ENCODE measurements at places on chromosomes 13 and 19. TPM values are rescaled to one million over a fixed set of nuclear protein-coding genes. Genes with fewer than 3 reads are reported as not detected.

The CLEC17A gene
- polyA plus RNA-seq: not detected

The CDX2 gene
- polyA plus RNA-seq: not detected

The FAM216B gene
- polyA plus RNA-seq: not detected

The OLFM2 gene
- 21.2 TPM for polyA plus RNA-seq

The ZNF99 gene
- 0.89 TPM for polyA plus RNA-seq

The TMEM91 gene
- polyA plus RNA-seq: 24.3 TPM

The ZNF701 gene
- 15.3 TPM for polyA plus RNA-seq

The CFD gene
- 4.8 TPM for polyA plus RNA-seq

The CNFN gene
- polyA plus RNA-seq: 1.5 TPM

The ONECUT3 gene
- polyA plus RNA-seq: 0.08 TPM

The POU2F2 gene
- 0.92 TPM for polyA plus RNA-seq

The SIGLEC8 gene
- polyA plus RNA-seq: 0.04 TPM

The SOX1 gene
- not detected for polyA plus RNA-seq

The ELAVL3 gene
- polyA plus RNA-seq: 0.22 TPM

The TPT1 gene
- polyA plus RNA-seq: 6,104 TPM

The NDUFB7 gene
- polyA plus RNA-seq: 90.3 TPM

Data from left renal cortex interstitium (tissue), 4 donors.